Adipocyte (in vitro differentiated cells): ENCODE measurements at places on chromosomes 11 and 22.

GRCh38 chr22:26479043-26479791, 4.4 kb downstream of the HPS4 start:
- no peak for DNase-seq

GRCh38 chr11:114081641-114082414, 22.3 kb downstream of the ZBTB16 start:
- DNase-seq, result peak; percentile 48

DNA sequence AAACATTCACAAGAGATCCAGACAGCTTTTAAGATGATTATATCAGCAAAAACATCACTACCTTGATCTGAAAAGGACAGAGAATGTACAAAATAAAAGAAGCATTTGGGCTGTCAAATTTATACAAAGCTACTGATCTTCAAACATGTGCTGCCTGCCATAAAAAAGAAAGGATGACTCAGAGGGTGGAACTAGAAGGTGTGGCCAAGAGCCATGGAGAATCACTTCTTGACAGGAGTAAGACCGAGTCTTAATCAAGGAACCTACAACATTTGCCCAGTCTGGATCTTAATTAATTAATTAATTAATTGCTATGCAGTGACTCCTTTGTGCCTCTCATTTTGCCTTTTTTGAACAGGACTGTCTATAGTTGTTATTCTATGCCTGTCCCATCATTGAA, 33.2 kb downstream of the C11orf96 start:
- no peak for DNase-seq

- peak; percentile 7 for DNase-seq
These were observed 63.7 kb downstream of the PRDM11 start for GRCh38 chr11:45209891-45210699.

DNA sequence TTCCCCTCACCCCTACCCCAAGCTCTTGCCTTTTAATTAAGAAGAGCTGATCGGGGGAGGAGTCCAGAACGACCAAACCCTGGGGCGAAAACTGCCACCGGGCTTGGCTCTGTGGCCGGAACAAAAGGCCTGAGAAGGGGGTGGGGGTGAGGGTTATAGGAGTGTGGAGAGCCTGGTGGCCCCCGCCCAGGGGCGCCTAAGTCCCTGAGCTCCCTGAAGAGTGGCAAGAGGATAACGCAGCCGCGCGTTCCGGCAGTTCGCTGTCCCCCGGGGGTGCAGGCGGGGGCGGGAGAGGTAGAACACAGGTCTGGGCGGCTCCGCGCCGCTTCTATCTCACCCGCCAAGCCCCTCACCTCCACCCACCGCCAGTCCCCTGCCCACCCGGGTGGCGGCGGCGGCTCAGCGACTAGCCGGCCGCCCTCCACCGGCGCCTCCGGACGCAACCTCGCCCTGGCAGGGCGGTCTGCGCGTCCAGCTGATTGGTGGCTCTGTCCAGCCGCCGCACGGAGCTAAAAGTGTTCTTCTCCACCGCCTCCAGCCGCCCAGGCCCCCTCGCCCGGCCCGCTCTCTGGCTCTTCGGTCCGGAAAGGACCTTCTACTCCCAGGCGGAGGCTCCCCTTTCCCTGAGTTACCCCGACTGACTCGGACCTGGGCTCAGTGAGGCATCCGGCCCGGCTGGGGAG, 18.7 kb upstream of the BDNF start:
- DNase-seq, result peak; percentile 88

DNA sequence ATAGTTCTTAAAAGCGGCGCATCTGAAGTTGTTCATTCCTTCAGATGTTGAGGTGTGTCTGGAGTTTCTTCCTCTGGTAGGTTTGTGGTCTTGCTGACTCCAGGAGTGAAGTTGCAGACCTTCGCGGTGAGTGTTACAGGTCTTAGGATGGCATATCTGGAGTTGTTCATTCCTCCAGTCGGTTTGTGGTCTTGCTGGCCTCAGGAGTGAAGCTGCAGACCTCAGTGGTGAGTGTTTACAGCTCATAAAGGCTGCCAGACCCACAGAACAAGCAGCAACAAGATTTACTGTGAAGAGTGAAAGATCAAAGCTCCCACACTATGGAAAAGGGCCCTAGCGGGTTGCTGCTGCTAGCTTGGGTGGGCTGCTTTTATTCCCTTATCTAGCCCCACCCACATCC, 201.7 kb upstream of the PDGFD start:
- DNase-seq, result no peak

DNA sequence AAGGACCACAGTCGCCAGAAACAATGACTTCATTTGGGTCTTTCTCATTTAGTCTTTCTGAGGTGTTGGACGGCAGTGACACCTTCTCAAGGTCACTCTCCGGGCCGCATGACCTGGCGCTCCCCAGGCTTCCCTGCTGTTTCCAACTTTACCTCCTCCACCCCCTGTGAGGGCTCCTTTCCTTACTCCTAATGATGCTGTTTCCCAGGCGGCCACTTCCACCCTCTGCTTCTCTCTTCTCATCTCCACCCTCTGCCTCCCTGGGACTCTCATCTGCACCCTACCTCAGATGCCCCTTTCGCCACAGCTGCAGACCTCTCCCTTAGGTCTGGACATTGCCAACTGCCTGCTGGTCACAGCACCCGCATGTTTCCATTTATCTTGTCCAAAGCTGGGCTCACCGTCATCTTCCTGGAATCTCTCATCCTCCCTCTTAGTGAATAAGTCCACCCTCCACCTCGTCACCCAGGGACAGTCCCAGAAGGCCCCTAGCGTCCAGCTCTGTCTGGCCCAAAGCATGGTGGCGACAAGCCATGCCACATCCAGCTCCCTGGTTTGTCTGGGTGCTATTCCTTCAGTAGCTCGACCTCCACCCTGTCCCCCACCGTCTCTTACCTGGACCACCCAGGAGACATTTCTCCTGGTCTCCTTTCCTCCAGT, 113.8 kb downstream of the BUD13 start:
- no peak for DNase-seq

- peak; percentile 53 for DNase-seq
These were observed 77.3 kb downstream of the ARFGAP2 start for GRCh38 chr11:47099214-47099917.

- DNase-seq, result no peak
These were observed 1.9 kb upstream of the ESS2 start for GRCh38 chr22:19146215-19146968.

DNA sequence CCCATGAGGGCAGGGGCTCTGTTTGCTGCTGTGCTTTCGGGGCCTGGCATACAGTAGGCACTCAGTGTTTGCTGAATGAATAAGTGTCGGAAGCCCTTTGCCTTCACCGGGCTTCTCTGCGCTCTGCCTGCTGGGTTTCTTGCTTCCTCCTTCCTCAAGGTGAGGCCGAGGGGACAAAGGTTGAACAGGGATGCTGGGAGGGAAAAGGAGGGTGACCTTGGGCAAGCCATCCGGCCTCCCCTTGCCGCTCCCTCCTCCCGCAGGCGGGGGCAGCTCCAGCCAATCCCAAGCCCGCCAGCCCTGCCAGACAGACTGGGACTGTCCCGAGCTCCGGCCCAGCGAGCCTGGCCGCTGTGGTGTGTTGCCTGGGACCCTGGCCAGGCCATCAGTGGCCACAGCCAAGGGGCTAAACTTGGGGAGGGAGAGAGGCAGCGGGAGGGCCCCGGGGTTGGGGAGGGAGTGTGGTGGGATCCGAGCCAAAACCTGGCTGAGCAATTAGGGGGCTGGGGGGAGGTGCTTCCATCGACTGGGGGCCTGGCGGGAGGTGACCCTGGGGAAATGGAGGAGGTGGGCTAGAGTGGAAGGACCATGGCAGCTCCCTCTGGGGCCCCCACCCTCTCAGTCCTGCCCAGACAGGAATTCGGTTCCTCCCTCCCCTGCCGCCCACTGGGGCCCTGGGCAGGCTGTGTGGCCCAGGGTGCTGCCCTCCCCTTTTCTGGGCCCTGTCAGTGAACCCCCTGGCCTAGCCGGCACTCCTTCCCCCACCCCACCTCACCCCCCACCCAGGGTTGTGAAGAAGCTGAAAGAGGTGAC, 3.4 kb upstream of the RCOR2 start:
- no peak for DNase-seq

DNA sequence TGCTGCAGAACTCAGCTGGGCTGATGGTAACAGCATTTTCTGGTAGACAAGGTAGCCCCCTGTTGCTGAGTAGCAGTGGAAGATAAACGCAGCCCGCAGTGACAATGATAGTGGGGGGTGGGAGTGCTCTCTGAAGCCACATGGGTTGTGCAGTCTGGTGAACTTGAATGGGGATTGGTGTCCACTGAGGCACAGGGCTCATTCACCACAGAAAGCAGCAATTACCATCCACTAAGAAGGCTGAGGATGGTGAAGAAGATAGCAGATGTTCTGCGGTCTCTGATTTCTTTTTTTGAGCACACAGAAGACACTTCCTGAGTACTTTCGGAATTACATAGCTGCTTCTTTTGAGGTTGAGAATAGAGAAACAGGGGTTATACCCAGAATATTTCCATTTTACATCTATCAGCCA, 150.3 kb downstream of the LRRC4C start:
- DNase-seq, result no peak

DNA sequence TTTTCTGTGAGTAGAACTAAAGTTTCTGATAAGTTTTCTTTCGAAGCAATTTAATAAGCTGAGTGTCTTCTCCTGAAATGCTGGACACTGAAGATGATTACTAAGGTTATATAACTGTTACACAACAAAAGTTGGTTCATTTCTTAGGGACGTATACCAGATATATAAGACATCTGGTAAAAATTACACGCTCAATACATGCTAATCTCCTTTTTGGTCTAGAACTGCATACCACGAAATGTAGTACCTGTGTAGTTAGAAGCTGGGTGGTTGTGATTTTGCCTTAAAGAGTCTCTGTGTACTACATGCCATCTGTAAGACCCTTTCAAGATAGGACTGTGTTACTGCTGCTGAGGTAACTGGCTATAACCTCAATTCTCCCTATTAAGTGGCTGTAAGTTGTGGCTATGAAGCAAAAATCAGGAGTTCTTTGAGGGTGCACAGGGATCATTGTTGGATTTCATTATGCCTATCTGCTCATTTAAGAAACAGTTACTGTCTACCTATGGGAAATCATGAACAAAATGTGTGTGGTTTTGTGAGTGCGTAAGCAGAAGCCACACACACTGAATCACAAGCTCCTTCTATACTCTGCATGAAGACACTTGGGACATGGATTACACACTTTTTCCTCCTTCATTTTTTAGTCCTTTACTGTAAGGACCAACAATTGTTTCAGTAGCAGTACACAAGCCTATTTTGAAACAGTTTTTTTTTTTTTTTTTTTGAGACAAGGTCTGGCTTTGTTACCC, 195.9 kb downstream of the SWAP70 start:
- DNase-seq, result peak; percentile 73

DNA sequence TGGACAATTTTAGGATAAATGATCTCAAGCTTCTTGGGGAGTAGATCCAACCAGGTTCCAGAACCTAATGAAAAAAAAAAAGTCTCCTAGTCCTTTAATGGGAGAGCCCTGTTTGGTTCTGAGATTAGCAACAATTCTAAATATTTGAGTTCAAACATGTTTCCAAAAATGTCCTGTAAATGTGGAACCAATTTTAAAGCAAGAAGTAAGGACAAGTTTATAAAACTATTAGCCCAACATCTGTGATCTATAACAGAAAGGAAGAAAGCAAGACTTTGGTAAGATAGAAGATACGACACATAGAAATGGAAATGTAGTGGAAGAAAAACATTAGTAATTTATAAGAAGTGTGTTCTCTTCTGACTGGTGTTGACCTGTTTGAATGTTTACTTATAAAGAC, 79.7 kb upstream of the SLC5A12 start:
- peak; percentile 26 for DNase-seq

GRCh38 chr11:128161994-128162393, 425.4 kb downstream of the ETS1 start:
- DNase-seq, result no peak

DNA sequence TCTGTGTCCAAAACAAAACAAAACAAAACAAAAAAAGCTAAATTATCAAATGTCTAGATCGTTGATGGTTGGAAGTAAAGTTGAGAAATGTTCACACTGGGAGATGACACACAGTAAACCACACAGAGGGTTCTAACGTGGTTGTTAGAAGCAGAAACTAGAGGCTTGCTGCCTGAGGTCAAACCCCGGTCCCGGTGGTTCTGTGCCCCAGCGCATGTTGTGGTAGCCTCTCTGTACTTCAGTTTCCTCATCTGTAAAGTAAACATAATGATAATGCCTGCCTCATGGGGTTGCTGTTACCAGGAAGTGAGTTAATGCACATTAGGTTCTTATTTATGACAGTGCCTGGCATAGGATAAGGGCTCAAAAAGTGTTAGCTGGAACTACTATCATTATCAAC, 33.4 kb downstream of the PPARA start:
- DNase-seq, result no peak

GRCh38 chr22:40928657-40929056, 22.5 kb upstream of the RBX1 start:
- no peak for DNase-seq

DNA sequence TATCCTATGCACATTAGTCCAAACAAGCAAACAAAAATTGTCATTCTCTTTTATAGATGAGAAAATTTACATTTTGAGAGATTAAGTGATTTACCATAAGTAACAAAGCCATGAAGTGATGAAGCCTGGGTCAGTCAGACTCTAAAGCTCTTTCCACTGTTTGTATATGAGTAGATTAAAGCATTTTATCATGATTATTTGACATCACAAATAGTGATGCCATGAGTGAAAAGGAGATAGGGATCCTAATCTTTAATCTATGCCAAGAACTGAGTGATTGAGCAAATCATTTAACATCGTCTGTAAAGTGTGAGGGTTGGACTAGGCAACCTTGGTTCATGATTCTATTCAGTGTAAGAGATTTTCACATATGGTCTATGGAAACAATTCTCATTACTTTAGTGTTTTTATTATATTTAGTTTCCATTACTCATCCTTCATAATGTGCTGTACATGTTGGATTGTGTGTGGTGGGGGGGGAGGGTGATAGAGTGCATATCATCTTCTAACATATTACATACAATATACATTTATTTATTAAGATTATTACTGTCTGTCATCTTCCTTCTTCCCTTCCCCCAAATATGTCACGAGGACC, 50.7 kb downstream of the ARHGEF12 start:
- no peak for DNase-seq
